Memory B cell (primary cell): ENCODE measurements at places on chromosomes 6 and 20.

DNA sequence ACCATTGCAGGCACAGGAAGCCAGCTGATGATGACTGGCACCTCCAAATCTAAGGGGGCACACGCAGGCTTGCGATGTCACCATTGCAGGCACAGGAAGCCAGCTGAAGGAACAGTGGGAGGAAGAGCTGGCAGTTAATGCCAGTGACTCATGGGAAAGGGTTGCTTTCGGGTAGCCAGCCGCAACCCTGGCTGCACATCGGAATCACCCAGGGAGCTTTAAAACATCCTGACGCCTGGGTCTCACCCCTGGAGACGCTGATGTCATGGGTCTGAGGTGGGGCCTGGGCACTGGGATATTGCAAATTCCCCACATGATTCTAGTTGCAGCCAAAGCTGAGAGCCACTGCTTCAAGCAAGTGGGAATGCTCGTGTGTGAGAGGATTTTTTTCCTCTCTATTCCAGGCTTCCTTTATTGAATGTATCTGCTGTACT lies 16.1 kb upstream of the CCN6 start:
- DNase-seq = no peak

DNA sequence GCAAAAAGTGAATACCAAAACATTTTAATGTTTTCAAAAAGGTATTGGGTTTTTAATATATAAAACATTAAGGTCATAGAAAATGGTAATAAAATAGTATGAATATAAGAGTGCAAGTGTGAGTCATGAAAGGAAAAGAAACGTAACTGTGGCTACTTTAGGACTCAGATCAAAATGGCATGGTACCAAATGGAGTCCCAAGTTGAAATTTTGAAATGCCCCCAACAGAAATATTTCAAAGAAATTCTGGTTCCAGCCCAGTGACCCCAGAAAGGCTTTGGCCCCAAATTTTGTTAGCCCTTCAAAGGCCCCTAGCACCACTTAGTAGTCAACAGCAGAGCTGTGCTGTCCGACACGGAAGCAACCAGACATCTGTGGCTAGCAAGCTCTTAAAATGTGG lies 6.0 kb downstream of the COL12A1 start:
- no peak for DNase-seq

DNA sequence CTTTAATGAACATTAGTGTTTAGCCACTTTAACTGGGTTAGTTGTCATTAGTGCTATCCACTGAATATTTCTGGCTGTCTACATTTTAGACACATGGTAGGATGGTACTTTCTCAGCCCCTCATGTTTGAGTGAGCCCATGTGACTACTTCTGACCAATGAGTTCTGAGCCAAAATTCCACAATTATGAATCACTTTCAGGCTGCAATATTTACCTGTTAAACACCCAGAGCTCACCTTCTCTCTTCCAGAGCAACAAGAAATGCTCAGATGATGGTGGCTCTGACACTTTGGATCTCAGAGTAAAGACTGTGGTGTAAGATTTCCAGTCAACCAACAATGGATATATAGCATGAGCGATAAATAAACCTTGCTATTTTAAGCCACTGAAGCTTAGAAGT lies 24.8 kb downstream of the SPACA1 start:
- no peak for DNase-seq

DNA sequence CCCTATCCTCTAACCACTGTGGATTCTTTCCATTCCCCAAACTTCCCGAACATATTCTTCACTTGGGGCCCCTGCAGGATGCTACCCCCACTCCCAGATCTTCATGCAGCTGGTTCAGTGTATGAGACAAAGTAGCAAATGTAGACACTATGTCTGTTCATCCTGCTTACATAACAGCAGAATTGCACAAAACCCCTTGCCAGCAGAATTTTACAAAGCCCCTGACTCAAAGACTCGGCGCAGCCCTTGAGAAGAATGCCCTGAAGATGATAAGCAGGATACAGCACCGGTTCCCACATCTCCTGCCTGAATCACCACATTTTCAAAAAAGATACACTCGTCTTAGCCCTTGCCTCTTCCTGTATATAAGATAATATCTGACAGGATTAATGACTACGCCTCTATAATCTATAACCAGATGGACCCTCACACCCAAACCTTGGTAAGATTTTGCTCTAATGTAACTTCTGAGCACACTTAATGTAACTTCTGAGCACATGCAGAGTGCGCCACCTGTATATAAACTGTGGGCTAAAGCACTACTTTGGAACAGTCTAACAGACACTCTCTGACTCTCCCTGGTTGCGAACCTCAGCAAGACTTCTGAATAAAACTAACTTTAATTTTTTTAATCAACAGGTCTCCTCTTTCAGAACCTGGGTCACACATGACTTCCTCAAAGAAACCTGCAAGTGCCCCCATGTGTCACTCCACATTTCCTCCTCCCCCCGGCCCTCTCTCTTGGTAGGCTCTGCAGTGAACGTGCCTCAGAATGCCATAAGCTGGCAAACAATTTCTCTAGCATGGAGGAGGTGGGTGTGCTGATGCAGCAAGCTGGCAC lies 28.7 kb downstream of the RALGAPA2 start:
- DNase-seq = no peak

GRCh38 chr6:90008908-90009501 lies 114.7 kb downstream of the GJA10 start:
- no peak for DNase-seq

DNA sequence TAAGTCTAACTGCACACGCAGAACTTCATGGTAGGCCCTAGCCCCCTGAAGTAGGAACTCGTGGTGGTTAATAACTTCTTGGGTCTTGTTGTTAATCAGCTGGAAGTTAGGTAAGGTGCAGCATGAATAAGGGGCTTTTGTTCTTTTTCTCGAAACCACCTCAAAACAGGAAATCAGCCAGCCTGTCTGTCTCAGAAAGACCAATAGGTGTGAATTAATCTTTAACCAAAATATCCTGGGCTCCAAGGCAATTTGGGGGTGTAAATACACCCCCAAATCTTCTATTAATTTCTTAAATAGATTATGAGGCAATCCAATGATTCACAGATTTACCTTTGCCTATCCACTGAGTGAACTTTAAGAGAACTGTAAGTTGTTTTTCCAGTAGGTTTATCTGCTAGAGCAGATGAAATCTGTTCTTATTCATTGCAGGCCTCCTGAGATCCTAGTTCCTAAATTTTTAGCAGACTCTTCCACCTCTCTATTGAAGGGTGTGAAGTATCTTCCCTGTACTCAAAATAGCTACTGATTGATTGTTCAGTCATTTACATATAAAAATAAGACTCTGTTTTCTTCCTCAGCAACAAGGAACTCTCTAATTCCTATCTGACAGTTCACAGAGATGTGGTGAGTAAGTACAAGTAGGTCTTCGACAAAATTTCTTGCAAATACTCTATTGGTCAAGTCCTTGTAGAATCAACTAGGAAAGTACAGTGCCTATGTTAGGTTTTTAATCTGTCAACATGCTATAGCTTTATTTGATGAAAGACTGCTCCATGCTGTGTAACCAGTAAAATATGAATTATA lies 427.1 kb upstream of the NOX3 start:
- no peak for DNase-seq

DNA sequence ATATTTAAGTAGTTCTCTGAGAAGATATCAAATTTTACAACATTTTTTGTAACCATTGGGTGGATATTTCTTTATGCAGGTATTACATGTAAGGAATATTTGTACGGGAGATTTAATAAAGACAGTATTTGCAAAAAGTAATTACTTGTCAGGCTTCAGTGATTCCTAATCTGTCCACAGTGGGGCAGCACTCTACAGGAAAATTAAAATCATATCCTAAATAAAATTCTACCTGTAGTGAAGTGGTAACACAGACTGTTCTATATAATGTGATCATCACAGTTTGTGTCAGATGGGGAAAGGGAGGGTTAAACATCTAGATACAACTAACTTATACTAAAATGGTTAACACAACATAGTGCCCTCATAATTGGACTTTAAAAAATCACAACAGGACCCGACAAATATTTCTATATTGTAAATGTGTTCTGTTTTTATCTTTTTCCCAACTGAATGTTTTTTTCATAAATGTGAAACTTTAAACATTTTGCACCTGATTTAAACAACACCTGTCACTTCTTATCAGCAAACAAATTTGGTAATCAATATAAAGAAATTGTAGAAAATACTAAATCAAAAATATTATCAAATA lies 145.6 kb upstream of the MANEA start:
- DNase-seq = peak; percentile 2

GRCh38 chr6:79717989-79718388 lies 86.9 kb downstream of the SH3BGRL2 start:
- no peak for DNase-seq

DNA sequence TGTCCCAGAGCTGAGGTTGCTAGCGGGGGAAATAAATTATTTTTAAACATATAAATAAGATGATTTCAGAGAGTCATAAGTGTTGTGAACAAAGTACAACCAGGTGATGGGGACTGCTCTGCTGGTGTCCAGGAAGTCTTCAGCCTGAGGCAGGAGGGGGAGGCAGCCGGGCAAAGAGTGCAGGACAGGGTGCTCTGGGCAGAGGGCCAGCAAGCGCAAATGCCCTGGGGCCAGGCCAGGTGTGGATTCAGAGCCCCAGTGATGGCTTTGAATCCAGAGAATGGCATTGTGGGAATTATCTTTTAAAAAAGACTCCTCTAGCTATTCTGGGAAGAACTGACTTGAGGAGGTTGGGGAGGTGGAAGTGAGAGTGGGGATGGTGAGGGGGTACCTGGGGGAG lies 1.6 kb downstream of the CLPSL1 start:
- DNase-seq = no peak

GRCh38 chr6:25314509-25315175 lies 35.5 kb downstream of the CARMIL1 start:
- no peak for DNase-seq

GRCh38 chr6:53151676-53152075 lies 3.0 kb upstream of the GCM1 start:
- no peak for DNase-seq

DNA sequence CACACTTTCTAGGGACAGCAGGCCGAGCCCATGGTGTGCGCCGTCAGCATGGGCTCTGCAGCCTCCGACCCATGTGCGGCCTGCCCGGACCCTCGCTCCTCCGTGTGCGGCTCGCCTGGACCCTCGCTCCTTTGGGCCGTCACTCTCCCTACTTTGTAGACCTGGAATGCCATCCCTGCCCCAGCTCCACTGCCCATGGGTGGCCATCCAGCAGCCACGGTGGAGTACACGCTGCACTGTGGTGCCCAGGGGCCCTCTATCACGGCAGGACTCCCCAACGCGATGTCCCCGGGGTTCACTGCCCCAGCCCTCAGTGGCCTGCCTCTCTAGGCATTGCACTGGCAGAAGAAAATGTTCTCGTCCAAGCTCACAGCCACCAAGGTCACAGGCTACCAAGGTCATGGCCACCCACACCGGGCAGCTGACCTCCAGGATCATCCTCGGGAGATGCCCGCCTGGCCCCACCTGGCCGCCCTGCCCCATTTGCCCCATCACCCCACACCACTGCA lies 24.1 kb upstream of the MRGBP start:
- DNase-seq = no peak

GRCh38 chr6:30102414-30102969 lies 10.4 kb downstream of the TRIM31 start:
- DNase-seq = no peak

- peak; percentile 68 for DNase-seq
Observed at GRCh38 chr6:105424175-105424783, 21.4 kb upstream of the PREP start.

DNA sequence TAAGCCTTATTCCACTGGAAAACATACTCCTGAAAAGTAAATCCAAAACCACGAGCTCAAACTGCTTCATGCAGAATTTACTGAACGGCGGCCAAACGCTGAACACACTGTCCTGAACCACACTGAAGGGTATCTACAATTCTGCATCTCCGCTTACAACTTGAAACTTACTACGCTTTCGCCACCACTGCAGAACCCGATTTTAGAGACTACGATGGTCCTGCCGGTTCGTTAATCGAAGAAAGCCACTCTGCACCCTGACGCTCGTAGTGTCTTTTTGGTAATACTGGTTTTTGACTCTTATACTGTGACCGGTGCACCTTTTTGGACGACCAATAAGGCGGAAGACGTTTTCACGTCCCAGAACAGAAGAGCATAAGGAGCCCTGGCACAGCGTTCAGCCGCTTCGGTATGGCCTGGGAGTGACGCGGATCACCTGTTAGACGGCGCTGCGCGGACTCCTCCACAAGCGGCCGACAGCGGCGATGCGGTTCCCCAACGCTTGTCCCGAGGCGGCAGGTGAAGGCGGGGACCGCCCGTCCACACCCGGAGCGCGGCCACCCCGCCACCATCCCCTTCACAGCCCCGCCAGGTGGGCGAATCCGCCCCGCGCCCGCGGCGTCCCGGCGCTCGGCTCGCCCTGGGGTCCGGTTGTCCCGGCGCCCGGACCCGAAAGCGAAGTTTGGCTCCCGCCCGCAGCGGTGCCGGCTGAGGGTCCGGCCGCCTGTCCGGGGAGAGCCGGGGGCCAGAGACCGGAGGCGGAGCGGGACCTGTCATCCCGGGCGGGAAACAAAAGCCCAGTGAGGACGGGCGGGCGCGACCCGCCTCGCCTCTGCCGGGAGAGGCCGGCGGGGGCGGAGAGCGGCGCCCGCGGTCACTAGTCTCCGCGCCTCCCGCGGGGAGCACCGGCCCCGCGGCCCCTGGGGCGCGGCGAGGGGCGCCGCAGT lies 784 bp downstream of the FKBP5 start:
- peak; percentile 55 for DNase-seq

DNA sequence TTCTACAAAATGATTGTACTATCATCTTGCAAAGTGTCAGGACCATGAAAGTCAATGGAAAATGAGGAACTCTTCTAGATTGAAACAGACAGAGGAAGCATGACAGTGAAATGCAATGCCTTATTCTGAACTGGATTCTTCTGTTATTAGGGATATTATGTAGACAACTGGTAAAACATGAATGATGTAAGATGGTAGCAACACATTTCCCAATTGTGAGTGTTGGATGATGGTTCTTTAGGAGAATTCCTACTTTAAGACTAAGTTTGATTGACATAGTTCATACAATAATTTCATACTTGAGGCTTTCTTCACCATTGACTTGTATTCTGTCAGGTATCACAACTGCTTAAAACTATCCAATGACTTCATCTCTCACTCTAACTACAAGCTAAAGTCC lies 4.5 kb downstream of the UBE3D start:
- no peak for DNase-seq

DNA sequence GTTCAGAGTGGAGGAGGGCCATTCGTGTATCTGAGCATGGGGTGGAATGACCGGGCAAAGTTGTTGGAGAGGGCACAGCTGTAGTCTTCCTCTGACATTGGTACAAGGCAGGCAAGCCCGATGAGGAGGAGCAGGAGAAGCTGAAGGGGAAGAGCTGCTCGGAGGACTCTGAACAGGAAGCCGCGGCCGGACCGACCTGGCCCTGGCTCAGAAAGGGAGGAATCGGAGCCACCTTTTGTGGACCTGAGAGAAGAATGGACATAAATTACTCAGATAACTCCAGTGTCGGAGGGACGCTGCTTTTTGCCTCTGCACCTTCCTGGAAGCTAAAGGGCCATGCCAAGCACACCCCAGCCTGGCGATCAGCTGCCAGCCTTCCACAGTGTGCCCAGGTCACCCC lies 315.0 kb downstream of the ESR1 start:
- DNase-seq = no peak

DNA sequence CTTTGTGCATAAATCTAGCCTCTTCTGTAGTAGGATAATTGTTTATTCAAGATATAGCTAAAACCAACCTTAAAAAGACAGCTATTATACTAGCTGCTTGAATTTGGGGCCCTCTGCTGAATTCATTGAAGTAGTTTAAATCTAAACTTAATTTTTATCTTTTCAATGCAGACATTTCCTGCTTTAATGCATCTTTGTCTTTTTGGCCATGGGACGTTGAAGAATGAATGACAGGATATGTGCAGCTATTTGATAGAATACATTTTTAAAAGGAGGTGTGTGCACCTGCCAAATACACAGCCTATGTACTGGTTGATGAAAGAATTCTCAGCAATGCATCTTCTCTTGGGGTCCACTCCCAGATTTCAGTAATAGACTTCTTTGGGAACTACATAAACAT lies 524.9 kb downstream of the PHF3 start:
- DNase-seq = no peak
